ENCODE measurements at places on chromosomes 6 and 20.

GRCh38 chr20:62723351-62723750, 14.7 kb downstream of the NTSR1 start:
- no peak for DNase-seq

GRCh38 chr6:126170978-126171382, 168.9 kb upstream of the CENPW start:
- no peak for DNase-seq

- no peak for DNase-seq
These were observed 226.3 kb upstream of the SMLR1 start for GRCh38 chr6:130600880-130601341.

DNA sequence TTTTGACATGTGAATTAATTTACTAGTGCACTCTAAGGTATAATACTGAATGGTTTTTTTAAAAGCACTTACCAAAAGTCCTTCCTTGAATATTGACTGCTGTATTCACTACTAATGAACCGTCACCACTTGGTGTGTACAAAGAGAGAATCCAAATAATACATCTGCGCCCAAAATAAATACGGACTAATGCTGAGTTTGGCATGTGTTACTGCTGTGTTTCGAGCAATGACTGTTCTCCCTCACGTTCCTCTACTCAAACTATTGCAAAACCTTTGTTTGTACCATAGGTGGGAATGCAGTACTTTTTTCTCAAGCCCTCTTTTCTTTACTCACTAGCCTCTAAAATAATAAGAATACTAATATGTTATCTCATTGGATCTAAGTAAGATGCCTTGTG, 305.5 kb downstream of the QKI start:
- no peak for DNase-seq

GRCh38 chr20:59718751-59719150, 114.4 kb downstream of the PHACTR3 start:
- DNase-seq = no peak

GRCh38 chr20:15656124-15656523, 917.1 kb downstream of the KIF16B start:
- no peak for DNase-seq

- DNase-seq = no peak
These were observed 21.6 kb downstream of the TFEB start for GRCh38 chr6:41713650-41714291.

DNA sequence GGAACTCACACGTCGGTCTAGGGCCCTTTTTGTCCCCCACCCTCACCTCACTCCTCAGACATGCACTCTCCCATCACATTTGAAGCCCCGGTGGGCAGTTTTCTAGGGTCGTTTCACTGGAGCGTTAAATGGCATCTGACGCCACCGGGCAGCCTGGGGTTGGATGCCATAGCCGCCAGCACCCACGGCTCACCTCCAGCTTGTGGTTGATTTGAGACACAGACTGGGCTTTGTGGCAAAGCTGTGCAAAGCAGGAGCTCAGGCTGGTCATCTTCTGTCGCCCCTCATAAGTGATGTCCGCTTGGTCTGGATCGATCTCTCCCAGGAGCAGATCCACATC, 530 bp downstream of the GOPC start:
- no peak for DNase-seq

DNA sequence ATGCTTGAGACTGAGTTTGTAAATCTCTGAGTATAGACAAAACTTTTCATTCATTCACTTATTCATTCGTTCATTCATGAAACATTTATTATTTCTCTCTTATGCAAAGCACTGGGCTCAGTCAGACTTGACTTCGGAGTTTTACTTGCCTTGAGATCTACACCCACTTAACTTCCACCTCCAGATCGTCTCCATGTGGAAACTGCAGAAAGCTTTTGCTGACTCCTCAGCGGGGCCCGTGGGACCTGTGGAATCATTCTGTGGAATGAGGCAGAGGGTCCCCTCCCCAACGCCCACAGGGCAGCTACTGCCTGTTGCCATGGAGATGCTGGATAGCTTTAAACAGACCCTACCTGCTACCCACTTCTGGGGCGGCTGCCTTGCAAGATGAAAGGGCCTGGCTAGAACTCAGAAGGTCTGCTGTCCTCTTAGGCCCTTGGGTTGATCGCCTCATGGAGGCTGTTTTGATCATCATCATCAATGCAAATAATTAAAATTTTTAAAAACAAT, 66.4 kb upstream of the KCNG1 start:
- no peak for DNase-seq

GRCh38 chr20:63580796-63581461, 6.9 kb upstream of the HELZ2 start:
- DNase-seq = peak; percentile 6

DNA sequence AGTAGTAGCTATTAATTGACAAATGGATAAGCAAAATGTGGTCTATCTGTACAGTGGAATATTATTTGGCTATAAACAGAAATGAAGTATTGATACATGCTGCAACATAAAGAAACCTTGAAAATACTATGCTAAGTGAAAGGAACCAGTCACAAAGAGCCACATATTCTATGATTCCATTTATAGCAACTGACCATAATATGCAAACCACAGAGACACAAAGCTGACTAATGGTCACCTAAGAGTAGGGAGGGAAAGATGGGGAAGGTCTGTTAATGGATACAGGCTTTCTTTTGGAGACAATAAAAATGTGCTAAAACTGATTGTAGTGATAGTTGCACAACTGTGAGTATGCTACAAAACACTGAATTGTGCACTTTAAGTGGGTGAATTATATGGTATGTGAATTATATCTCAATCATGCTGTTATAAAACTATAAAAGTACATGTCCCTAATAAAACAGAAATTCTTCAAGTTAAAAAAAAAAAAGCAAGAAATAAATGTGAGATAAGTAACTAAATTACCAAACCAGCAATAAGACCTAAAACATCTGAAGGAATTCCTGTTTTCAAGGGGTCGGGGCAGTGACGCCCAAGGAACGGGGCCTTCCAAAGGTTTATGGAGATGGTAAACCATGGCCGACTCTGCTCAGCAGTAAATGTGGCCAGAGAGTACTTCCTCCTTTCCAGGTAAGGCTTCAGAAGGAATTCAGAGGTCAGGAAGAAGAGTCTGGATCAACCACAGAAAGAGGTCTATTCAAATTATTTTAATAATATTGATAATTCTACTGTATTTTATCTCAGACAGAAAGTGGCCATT, 75.4 kb downstream of the ARHGAP18 start:
- DNase-seq = no peak

DNA sequence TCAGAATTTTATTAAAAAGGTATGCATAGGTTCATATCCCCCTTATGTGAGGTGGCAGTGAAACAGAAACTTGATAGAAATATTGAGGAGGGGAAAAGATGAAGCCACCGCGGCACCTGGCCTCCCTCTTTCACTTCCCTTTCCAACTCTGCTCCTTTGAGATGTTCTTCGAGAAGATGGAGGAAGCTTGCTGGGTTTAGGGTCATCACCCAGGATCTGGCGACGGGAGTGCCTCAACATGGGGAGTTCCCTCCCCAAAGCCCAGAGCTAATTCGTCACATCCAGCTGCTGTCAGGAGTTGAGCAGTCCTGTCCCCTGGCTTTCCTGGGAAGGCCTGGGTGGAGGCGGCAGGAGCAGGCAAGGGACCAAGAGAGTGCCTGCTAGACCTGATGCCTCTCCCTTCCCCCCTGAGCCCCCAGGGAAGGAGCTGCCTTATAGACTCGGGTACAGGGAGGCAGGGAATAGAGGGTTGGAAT, 29.1 kb downstream of the RREB1 start:
- DNase-seq = no peak

DNA sequence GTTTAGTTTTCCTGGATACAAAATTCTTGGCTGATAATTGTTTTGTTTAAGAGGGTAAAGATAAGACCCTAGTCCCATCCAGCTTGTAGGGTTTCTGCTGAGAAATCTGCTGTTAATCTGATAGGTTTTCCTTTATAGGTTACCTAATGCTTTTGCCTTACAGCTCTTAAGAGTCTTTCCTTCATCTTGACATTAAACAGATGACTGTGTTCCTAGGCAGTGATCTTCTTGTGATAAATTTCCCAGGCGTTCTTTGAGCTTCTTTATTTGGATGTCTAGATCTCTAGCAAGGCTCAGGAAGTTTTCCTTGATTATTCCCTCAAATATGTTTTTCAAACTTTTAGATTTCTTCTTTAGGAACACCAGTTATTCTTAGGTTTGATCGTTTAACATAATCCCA, 134.0 kb downstream of the MAP3K4 start:
- no peak for DNase-seq

GRCh38 chr6:22826961-22827360, 257.6 kb downstream of the HDGFL1 start:
- no peak for DNase-seq

DNA sequence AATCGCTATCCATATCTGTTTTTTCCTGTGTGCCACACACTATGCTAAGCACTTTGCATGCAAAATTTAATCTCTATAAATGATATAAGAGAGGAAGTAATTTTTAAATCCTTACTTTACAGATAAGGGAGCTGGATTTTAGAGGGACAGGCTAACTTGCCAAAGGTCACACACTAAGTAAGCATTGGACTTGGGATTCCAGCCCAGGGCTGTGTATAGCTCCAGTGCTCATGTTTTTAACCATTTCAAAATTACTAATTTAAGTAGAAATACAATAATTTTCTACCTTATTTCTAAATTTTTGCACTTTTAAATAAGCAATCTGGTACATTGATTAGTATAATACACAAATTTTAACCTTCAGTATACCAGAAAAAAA, 144.6 kb downstream of the UST start:
- no peak for DNase-seq

DNA sequence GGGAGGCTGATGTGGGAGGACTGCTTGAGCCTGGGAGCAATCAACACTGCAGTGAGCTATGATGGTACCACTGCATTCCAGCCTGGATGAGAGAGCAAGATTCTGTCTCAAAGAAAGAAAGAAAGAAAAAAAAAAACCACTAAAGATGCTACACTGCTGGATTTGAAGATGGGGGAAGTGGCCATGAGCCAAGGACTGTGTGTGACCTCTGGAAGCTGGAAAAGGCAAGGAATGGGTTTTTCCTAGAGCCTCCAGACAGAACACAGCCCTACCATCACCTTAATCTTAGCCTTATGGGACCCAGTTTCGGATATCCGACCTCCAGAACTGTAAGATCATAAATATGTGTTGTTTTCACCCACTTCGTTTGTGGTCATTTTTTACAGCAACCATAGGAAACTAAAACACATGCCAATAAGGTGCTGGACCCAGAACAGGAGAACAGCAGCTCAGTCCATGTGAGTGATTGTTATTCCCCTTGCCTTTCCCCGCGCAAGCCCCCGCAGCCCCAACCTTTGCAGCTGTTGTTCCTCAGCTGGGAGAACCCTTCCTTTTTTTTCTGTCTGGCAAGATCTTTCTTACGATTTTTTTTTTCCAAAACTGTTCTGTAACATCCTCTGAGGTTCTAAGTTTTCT, 11.1 kb upstream of the VAPB start:
- no peak for DNase-seq

GRCh38 chr20:34410336-34410735, 47.3 kb downstream of the ITCH start:
- DNase-seq = no peak

DNA sequence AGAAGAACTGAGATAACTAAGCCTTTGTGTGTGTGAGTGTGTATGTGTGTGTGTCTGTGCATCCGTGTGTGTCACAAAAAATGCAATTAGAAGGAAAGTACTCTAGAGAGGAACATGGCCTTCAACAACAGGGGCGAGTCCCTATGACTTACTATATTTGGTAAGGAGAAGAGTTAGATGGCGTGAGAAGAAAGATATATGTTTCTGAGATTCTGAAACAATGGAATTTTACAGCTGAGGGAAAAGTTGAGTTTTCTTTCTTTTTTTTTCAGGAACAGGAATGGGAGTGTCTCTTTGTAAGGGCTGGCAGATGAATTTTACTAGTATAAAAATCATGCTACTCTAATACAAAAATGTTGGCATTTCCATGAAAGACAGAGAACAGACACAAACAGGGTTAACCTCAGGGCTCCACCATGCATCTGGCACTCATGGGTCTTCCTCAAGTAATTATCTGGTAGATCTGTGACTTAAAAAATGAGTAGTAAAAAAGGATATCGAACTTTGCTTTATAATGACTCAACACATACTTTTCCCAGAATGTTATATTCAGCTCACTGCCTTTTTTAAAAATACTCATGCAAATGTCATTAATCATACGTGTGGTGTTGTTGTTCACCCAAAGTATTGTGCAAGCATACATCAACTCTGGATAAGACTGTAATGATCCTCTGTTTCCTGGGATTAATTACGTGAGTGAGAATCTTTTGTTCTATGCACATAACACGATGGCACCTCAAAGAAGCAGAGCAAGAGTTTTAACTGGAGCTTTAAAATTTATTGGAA, 12.8 kb upstream of the SASH1 start:
- DNase-seq = no peak

DNA sequence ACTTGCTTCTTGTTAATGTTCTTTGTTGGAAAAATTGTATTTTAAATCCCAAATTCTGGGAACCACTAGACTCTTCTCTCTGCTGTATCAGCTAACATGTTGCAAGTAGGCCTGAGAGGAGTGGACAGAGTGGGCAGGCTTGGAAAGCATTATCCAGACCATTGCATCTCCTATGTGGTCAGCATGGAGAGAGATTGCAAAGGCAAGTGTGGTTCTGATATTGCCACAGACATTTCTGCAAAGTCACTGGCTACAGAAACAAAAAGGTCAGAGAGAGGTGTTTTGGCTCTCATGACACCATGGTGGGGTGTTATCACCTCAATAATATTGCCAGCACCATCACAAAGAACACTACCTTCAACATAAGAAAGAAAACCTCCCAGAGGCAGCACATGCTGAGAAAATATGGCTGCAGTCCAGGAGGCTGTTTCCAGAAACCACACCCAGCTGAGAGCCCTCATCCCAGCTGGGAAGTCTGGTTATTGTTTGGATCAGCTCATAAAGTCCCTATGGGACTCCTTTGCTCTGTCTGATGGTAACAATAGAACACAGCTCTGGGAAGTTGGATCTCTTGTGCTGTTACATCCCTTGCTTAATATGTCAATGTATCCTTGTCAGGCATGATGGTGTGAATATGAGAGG, 78.2 kb upstream of the TBX18 start:
- DNase-seq = no peak

DNA sequence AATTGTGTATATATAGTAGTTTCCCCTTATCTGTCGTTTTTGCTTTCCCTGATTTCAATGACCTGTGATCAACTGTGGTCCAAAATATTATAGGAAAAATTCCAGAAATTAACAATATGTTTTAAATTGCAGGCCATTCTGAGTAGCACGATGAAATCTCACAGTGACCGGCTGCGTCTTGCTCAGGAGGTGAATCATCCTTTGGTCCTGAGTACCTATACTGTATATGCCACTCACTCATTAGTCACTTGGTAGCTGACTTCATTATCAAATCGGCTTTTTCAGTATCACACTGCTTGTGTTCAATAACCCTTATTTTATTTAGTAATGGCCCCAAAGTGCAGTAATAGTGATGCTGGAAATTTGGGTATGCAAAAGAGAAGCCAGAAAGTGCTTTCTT, 728.3 kb upstream of the EYS start:
- DNase-seq = no peak

All from DMS79 treated with DMSO at 0.1 percent for 48 hours (cell line).